ENCODE measurements at places on chromosomes 2 and 18.

DNA sequence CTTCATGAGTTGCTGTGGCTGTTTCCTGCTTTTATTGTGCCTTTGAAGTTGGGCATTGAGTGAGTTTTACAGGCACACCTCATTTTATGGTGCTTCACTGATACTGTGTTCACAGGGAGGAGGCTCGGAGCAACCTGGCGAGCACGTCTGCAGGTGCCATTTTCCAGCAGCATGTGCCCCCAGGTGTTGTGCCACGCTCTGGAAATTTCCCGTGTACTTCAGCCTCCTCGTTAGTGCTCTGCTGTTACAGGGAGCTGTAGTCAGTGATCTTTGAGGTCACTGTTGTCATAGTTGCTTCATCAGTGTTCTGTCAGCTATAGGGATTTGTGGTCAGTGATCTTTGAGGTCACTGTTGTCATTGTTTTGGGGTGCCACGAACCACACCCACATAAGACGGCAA, 20.1 kb downstream of the CTDP1 start:
- no peak for DNase-seq

DNA sequence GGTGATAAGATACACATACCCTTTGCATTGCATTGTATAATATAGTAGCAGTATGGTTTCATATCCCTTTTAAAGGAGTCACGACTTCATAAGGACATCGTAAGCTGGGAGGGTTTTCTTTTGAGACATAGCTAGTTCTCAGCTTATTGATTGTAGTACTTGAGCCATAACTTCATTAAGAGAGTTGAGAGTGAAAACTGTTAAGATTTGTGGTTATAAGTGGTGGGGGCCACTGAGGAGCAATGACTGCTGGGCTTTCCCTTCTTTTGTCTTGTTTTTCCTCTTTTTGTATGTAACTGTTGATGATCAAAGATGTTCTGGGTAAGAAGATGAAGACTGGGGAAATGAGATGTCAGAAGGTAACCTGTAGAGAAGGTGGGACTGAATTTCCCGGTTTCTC, 11.0 kb downstream of the EIF5B start:
- no peak for DNase-seq

GRCh38 chr2:55014962-55015939, 35.0 kb downstream of the RTN4 start:
- no peak for DNase-seq

GRCh38 chr2:79235135-79235534, 75.6 kb upstream of the REG3A start:
- DNase-seq: no peak

DNA sequence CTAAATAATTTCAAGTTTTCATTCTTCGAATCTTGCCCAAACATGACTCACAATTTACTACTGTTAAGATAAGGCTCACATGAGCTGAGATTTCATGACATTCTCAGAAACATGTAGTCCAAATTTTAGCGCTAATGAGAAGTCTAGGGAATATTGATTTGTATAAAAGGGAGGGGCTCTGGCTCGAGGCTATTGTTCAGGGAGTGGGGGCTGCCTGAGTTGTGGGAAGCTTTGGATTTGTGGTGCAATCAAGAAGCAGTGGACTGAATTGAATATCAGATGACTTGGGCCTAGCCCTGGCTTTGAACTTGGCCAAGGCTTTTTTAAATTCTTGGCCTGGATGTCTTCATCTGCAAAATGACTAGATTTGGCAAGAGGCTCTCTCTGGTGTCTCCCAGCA, 674.9 kb upstream of the FANCL start:
- no peak for DNase-seq

- no peak for DNase-seq
Observed at GRCh38 chr18:70311726-70312125, 22.9 kb downstream of the SOCS6 start.

GRCh38 chr2:203733684-203734083, 27.2 kb downstream of the CD28 start:
- DNase-seq: no peak

DNA sequence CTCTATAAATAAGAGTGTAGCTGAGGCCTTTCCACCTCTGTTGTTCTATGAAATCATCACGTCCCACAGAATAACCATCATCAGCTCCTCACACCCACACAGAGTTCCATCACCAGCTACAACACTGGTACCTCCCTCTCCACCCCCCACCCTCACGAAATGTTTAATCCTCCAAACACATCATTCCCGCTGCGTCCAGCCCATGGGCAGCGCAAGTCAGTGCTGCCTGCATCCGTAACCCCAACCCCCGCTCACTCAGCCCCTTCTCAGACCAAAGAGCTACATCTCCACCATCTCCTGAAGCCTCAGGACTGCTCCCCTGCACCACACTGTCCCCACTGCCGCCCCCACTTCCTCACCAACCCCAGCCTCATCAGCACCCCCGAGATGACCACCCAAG, 19.4 kb downstream of the DNMT3A start:
- DNase-seq: no peak

- no peak for DNase-seq
Observed at GRCh38 chr2:226631671-226632070, 167.9 kb downstream of the IRS1 start.

DNA sequence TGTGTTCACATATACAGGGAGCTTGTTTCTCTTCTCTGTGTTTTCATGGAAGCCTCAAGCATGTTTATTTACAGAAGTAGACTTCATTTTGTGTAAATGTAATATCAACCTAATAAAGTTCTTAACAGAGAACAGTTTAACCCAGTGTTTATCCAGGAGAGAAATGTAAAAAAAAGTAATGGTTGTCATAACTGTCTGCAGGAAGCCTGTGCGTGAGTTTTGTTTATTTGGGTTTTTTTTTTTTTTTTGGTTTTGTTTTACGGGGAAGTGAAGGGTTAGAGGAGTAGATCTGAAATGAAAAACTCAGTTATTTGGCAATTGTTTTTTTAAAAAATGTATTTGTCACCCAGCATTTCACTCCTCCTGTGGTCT, 124.7 kb downstream of the RAPGEF4 start:
- no peak for DNase-seq

DNA sequence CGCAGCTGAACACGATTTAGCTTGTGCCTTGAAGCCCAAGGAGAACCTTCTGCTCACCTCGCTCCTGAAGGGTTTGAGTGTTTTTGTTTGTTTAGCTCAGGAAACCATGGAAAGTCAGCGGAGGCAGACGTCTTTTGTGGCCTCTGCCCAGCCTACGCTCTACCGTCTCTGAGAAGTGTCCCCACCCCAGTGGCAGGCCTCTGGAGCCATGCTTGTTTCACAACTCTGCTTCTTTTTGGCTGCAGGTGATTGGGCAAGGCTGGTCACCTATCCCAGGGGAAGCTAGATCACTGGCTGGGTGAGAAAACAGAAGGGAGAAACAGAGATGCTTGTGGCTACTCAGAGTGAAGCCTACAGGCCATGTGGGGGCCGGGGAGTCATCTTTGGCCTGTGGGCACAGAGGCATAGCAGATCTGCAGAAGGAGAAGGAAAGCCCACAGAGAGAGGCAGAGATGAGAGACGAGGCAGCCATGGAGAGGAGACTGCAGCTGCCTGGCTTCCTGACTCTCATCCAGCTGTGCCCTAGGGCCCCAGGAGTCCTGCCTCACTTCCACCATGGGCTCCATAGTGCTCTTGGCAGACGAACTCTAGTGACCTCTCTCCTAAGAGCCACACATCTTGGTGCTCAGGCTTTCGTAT, 50.1 kb downstream of the CIB4 start:
- DNase-seq: no peak

GRCh38 chr2:144704709-144705095, 184.8 kb upstream of the ZEB2 start:
- no peak for DNase-seq

GRCh38 chr2:20604951-20605381, 45.9 kb downstream of the HS1BP3 start:
- peak; percentile 71 for DNase-seq

DNA sequence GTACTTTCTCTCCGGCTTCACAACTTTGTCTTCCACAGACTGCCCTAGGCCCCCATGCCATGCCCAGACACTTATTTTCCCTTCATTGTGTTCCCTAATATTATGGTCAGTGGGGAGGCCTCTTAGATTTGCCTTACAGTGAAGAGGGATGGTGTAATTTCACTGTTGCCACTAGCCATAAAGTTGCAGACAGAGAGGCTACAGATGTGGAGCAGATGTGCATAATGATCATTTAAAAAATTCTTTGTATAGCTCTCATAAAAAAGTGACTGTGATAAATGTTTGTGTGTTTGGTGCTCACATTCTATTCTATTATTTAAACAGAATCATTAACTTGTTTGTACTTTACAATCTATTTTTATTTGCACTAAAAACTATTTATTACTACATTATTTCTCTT, 67.5 kb upstream of the FN1 start:
- DNase-seq: no peak

DNA sequence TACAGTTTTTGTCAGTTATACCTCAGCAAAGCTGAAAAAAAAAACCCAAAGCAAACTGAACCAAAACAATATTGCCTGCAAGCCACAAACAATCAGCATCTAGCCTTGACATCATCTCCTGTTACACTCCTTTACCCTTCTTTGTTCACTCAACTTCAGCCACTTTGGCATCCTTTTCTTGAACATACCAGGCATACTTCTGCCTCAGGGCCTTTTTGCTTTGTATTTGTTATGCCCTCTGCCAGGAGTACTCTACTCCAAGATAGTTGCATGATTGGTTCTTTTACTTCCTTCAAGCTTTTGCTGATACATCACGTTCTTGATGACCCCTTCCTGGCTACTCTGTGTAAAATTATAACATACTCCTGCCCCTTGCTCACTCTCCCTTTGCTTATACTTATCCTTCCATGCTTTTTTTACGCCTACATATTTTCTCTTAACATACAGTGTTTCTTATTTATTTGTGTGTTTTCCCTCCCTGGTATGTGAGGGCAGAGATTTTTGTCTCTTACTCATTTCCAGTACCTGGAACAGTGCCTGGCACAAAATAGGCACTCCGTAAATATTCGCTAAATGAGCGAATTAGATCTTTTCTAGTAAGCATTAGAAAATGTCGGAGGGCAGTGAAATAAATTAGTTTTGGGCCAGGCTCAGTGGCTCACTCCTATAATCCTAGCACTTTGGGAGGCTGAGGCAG, 12.7 kb downstream of the ABI2 start:
- peak; percentile 41 for DNase-seq

DNA sequence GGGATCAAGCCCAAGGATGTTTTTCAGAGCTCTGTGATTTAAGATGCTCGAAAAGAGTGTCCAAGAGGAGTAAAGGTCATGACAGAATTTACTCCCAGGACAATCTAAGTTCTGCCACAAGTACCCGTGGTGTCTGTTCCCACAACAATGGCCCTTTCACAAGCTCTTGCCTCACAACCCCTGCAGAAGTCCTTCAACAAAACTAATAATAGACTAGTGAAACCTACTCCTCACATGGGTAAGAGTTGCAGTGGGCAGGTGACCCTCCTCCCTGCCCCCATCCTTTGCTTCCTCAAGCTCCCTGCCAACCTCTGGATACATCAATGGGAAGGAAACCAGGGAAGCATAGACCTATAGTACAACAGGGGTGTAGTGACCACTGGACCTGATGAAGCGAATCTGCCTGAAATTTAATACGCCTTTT, 34.9 kb downstream of the PTCD3 start:
- no peak for DNase-seq

GRCh38 chr2:60294901-60295635, 258.4 kb downstream of the BCL11A start:
- no peak for DNase-seq

Measured in AG04449 (cell line).